ENCODE measurements at places on chromosomes 16 and 17. TPM values are rescaled to one million over a fixed set of nuclear protein-coding genes. Genes with fewer than 3 reads are reported as not detected.

DNA sequence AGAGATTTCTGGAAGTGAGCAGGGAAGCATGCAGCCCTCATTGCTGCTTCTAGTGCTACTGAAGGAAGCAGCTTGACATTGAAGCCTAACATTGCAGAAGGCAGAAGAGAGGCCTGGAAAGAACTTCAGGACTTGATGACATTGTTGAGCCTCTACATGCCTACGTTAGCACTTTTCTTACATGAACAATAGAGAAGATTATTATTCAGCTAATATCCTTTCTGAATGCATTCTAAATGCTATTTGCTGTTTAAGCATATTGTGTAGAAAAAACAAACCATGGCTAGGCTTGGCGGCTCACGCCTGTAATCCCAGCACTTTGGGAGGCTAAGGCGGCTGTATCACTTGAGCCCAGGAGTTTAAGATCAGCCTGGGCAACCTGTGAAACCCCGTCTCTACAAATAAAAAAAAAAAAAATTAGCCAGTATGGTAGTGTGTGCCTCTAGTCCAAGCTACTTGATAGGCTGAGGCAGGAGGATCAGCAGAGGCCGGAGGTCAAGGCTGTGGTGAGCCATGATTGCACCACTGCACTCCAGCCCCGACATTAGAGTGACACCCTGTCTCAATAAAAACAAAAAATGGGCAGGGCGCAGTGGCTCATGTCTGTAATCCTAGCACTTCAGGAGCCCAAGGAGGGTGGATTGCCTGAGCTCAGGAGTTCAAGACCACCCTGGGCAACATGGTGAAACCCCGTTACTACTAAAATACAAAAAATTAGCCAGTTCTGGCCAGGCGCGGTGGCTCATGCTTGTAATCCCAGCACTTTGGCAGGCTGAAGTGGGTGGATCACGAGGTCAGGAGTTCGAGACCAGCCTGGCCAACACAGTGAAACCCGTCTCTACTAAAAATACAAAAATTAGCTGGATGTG, 2.2 kb upstream of the AURKB start:
- no peak overlapping the region for H3K4me3 ChIP-seq
- H3K27ac ChIP-seq: no peak overlapping the region
- DNase-seq: no peak
- H3K36me3 ChIP-seq: no peaks in the 10 kb centered on the region
- no peaks in the 10 kb centered on the region for H3K27me3 ChIP-seq
- 0 out of 2 replicates have a peak, but pooled peaks cover 7% of the 10 kb centered on the region for H3K4me1 ChIP-seq

- peak overlapping the region; percentile 85 for H3K27ac ChIP-seq
- H3K27me3 ChIP-seq: no peaks in the 10 kb centered on the region
- H3K36me3 ChIP-seq: no peaks in the 10 kb centered on the region
- DNase-seq: peak; percentile 55
- H3K4me3 ChIP-seq: no peak overlapping the region
Observed at GRCh38 chr16:65546353-65546791, 424.5 kb upstream of the CDH11 start.

Gene ST6GALNAC2
- not detected for total RNA-seq

Gene SLC22A31
- total RNA-seq: 0.56 TPM
